NCI-H1092 (cell line): ENCODE measurements at places on chromosomes 2 and 18.

GRCh38 chr18:68940039-68940438 lies 142.2 kb downstream of the CCDC102B start:
- no peak for DNase-seq

- DNase-seq: no peak
These were observed 547.2 kb upstream of the SETBP1 start for GRCh38 chr18:44133483-44133882.

DNA sequence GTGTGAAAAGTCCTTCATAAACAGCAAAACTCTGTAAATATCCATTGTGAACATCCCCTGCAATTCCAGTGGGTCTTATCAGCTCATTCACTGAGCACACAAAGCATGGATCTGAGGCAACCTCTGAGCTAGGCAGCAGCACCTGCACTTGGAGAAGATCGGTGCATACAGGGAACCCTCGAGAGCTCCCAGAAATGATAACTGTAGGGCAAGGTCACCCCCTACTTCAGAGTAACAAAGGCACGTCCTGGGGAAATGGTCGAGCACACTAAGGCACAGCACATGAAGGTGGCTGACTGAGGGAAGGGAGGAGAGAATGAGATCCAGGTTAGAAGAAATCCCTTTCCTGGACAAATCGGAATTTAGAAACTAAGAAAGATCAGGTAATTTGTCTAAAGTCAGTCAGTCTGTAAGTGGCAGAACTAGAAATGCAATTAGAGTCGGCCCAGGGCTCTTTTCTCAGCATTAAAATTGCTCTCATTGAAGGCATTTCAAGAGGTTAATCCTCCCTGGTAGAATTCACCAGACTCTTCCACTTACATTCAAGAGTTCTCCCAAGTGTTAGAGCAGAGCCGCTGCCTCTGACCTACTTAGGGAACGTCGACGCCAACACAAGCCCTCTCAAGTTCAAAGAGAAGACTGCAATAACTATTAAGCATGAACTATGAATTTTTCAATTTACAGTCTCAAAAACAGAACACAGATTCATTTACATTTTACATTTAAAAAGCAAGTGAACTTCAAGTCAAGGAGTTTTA lies 45.9 kb downstream of the PXDN start:
- no peak for DNase-seq

GRCh38 chr2:187658952-187659525 lies 104.8 kb upstream of the TFPI start:
- no peak for DNase-seq

- no peak for DNase-seq
These were observed 687.7 kb downstream of the ARHGAP15 start for GRCh38 chr2:143816916-143817315.

DNA sequence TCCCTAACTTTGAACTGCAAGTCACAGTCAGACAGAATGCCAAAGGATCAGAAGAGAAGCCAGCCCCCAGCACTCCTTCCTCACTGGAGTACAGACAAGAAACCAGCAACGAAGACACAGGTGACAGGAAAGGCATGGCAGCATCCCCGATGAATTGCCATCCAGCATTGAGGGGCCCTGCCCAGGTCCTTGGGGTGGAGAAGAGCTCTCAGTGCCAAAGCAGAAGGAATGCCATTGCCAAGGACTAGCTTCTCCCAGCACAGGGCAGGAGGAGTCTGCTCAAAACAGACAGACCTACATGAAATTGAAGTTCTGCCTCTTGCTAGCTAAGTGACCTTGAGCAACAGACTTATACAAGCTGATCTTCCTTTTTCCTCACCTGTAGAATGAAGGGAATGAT lies 220.1 kb downstream of the L3MBTL4 start:
- no peak for DNase-seq

DNA sequence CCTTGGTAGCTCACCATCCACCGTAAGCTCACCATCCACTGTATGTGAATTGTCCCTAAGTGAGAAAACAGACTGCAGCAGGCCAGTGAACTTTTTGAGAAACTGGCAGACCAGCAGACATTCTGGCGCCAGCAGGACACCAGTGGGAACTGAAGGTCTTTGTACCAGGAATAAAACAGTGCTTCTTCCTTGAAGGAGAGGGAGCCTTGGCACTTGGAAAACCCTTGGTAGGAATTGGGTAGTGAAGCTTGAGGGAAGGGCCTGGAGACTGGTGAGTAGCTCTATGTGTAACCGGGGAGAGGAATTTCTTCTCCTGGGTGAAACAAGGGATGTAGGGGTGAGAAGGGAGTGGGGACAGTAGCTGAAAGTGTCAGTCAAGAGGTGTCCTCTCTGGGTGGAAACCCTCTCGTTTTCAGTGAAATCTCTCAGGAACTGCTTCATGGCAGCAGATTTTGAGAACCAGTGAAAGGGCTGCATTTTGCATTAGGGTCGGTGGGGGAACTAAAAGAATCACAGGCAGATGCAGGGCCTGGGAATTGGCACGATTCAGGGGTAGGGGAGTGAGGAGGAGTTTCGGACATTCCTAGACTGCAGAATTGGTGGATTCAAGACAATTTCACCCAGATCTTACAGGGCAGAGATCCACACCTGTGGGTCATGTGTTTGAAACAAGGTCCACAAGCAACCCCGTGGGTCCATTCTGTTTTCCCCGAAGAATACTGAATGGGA lies 131.5 kb upstream of the DLX2 start:
- DNase-seq: no peak

- DNase-seq: no peak
These were observed 93.2 kb upstream of the CBLN2 start for GRCh38 chr18:72637299-72637698.

DNA sequence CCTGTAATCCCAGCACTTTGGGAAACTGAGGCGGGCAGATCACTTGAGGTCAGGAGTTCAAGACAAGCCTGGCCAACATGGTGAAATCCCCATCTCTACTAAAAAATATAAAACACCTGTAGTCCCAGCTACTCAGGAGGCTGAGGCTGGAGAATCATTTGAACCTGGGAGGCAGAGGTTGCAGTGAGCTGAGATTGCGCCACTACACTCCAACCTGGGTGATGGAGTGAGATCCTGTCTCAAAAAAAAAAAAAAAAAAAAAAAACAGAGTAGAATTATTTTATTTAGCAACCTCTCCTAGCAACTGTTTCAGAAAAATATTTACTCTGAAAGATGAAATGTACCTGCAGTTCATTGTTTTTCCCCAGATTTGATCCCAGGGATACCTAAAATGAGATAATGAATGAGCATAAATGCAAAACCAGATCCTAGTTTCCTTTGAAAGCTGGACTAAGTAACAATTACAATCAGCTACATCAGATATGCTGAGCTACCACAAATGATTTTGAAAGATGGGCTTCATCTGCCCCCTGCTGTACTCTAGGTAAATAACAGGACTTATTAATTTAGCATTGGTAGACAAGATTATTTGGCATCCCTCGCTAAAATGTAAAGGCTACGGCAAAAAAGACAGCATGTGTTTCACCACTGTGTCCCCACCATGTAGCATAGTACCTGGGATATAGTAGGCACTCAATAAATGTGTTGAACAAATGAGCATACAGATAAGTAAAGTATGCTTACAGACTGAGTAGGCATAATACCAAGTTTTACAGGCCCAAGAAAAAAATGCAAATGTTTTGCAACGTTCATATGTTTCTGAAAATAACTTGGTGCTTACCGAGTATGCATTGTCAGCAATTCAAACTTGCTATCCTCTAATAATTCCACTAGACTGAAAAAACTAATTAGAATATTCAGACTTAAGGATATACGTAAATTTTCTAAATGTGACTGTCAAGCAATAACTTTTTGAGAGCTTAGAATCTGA lies 102.5 kb downstream of the ATL2 start:
- peak; percentile 11 for DNase-seq

GRCh38 chr2:107337209-107337898 lies 451.4 kb upstream of the ST6GAL2 start:
- DNase-seq: no peak

- no peak for DNase-seq
These were observed 131.6 kb downstream of the CABLES1 start for GRCh38 chr18:23266717-23267446.

DNA sequence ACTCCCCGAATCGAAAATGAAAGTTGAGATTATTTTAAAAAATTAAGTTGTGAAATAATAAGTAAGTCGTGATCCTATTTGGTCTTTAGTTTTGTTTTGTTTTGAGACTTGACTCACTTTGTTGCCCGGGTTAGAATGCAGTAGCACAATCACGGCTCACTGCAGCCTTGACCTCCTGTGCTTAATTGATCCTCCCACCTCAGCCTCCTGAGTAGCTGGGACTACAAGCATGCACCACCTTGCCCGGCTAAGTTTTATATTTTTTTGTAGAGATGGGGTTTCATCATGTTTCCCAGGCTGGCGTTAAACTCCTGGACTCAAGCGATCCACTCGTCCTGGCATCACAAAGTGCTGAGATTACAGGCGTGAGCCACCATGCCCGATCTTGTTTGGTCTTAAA lies 326.2 kb downstream of the MYCN start:
- no peak for DNase-seq

DNA sequence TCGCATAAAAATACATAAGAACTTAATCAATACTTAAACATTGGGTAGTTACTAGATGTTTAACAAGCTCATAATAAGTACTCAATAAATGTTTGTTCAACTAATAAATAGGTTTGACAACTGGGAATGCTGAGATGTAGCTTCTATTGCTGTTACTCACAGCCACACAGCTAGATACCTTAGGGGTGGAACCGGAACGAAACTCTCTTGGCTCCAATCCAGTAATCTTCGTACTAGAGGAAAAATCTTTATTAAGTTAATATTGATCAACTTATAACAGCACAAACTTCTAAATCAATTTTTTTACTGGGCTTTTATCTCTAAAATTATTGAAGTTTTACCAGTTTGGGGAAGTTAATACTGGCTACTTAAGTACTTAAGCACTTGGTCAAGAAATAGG lies 247.8 kb downstream of the PAX3 start:
- DNase-seq: no peak

DNA sequence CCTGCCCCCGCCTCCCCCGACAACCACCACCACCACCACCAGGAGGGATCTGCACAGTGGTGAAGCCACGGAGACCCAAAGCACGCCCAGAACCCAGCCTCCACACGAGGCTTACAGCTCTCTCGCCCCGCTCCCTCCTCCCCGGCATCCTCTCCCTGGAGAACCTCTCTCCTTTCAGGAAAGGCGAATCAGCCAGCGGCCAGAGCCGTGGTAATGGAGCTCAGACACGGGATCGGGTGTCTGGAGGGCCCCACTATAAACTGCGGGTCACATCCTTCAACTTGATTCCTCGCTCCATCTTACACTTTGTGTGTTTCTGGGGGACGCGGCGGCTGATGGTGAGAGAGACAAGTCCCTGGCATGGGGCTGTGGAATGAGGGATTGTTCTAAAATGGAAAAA lies 271.5 kb upstream of the SIX2 start:
- no peak for DNase-seq

GRCh38 chr2:1518331-1518803 lies 105.1 kb downstream of the TPO start:
- no peak for DNase-seq

GRCh38 chr2:187174582-187174981 lies 273.5 kb downstream of the CALCRL start:
- no peak for DNase-seq

- DNase-seq: no peak
These were observed 80.6 kb downstream of the TEX51 start for GRCh38 chr2:126979039-126980003.

DNA sequence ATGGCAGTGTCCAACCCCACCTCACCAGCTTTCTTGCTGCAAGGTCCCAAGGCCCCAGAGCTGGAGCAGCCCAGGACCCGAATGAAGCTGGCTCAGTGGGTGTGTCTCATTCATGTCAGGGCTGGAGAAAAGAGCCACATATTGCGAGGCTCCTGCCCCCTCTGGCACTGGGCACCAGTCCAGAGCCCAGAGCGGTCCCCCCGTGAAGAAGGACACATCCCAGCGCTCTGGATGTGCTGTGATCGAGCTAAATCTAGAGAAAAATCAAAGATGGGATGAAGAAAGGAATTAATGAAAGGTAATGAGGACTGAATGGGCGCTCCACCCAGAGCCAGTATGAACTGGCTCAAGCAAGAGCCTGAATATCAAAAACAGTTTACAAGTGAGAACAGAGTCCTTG lies 13.3 kb upstream of the MPV17 start:
- DNase-seq: no peak

DNA sequence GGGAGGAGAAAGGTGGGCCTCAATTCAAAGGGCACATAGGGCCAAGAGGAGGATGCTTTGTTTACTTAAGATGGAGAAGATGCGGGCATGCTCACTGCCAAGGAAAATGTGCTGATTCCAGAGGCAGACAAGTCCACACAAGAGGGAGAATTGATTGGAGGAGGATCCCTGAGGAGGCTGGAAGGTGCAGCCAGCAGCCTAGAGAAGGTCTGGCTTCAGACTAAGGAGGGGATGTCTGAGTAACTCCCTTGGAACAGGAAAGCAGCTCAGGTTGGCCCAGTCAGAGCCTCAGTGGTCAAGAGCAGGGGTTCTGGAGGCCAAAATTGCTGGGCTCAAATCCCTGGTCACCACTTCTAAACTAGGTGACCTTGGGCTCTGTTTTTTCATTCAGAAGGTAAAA lies 265.5 kb upstream of the NCKAP5 start:
- no peak for DNase-seq

- no peak for DNase-seq
These were observed 15.2 kb downstream of the SRBD1 start for GRCh38 chr2:45595721-45596435.

DNA sequence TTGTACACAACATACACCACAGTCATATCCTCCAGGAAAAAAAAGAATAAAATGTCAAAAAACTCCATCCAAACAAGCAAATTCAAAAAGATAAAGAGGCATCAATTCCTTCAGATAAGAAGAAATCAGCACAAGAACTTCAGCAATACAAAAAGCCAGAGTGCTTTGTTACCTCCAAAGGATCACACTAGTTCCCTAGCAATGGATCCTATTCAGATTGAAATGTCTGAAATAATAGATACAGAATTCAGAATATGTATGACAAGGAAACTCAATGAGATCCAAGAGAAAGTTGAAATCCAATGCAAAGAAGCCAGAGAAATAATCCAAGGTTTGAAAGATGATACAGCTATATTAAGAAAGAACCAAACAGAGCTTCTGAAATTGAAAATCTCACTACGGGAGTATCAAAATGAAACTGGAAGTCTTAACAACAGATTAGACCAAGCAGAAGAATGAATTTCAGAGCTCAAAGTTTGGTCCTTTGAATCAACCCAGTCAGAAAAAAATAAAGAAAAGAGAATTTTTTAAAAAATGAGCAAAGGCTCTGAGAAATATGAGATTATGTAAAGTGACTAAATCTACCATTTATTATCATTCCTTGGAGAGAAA lies 80.6 kb downstream of the TRABD2A start:
- DNase-seq: no peak

DNA sequence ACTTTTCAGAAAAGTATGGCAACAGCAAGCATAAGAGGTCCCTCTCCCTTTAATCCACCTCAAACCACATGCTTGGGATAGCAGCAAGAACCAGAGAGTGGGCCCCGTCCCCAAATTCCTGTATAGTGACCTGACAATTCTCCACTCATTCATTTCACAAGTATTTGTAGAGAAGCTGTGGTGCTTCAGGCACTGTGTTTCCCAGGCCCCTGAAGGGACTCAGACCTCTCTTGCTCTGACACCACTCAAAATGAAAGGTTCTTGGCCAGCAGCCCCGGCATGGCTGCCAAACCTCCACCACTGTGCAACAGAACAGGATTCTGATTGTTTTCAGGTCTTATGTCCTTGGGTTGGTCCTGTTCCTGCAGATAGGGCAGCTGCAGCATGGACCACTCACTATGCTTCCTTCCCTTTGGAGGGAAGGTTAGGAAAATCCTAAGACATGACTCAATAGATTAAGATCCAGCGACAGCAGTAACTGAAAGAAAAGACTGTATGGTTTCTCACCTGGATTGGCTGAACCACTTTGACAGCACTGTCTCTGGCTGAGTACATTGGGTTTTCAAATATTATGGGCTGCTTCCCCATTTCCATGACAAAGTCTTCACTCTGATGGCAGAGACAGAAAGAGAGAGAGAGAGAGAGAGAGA lies 67.6 kb downstream of the DHRS9 start:
- no peak for DNase-seq
